Activated T-cell treated with anti-CD3 and anti-CD28 coated beads for 4 hours (primary cell): ENCODE measurements at places on chromosomes 11 and 22.

GRCh38 chr11:118343981-118344515, at the start of gene CD3G:
Gene CD3G (plus strand): TSS chr11:118344344. CDS start chr11:118344424, 80 bp downstream.
- peak; percentile 55 for DNase-seq

DNA sequence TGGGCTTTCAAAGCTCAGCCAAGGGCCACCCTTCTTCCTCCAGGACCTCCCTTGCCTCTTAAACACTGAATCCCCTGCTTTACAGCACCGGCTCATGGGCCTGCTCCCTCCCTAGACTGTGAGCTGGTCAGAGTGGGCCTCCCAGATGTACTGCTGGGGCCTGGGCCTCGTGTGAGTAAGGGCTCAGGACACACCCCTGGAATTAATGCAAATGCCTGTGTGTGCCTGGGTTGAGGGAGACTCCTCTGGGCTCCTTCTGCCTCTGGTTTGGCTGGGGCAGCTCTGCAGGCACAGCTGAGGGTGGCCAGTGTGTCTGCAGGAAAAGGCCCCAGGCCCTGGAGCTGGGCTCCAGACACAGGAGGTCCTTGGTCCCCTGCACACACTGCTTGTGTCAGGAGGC, 24.2 kb downstream of the ALX4 start:
- no peak for DNase-seq

- no peak for DNase-seq
These were observed 12.4 kb downstream of the SLC25A17 start for GRCh38 chr22:40806711-40807110.

DNA sequence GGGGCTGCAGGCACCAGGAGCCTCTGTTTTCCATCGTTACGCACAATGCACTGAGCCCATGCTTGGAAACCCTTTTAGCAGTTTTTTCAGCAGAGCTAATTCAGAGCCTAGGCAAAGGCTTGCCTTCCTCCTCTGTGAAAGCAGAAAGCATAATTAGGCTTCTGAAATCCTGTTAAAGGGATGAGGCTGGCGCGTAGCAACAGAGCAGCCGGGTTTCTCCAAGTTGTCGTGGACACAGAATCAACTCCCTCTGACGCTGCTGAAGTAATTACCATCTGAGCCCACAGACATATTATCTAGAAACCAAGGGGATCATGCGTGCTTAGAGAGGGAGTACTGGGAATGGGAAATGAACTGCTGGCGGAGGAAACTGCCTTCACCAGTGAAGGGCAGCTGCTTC, 85.4 kb downstream of the MYO18B start:
- DNase-seq: no peak

DNA sequence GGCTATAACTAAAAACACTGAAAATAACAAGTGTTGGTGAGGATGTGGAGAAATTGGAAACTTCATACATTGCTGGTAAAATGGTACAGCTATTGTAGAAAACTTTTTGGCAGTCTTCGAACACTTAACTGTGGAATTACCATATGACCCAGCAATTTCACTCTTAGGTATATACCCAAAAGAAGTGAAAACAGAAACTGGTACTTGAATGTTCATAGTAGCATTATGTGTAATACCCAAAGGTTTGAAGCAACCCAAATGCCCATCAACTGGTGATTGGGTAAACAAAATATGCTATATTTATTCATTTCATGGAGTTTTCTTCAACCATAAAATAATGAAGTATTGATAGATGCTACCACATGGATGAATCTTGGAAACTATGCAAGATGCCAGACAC, 40.8 kb upstream of the FTH1 start:
- no peak for DNase-seq

DNA sequence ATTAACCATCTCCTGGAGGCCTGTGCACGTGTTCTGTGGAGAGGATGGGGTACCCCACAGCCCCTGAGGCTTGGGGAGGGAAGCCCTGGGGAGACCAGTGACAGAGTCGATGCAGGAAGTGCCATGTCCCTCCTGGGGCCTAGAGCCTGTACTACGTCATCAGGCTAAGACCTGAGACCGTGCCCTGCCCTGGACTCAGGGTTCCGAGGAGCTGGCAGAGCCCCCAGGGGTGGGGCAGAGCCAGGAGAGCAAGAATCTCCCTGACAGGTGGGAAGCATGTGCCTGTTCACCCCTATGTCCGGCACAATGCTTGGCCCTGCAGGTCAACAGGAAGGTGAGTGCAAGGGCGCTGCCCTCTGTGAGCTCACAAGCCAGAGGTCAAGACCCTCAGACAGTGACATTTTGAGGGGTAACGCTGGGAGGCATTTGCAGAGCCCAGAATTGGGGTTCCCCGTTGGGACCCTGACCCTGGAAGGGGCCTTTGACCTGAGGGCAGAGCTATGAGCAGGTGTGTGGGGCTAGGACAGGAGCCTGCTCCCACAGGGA, 781.6 kb downstream of the BRD1 start:
- no peak for DNase-seq

GRCh38 chr22:36162127-36163034, 1.8 kb upstream of the APOL3 start:
- no peak for DNase-seq

GRCh38 chr11:75245356-75246005, 4.9 kb downstream of the TPBGL start:
- DNase-seq: no peak

- peak; percentile 22 for DNase-seq
These were observed 583 bp downstream of the APLP2 start for GRCh38 chr11:130070109-130070845.

- DNase-seq: no peak
These were observed 8.7 kb downstream of the EHD1 start for GRCh38 chr11:64869571-64870175.

- DNase-seq: no peak
These were observed 3.4 kb downstream of the CAPN1 start for GRCh38 chr11:65185171-65185570.

DNA sequence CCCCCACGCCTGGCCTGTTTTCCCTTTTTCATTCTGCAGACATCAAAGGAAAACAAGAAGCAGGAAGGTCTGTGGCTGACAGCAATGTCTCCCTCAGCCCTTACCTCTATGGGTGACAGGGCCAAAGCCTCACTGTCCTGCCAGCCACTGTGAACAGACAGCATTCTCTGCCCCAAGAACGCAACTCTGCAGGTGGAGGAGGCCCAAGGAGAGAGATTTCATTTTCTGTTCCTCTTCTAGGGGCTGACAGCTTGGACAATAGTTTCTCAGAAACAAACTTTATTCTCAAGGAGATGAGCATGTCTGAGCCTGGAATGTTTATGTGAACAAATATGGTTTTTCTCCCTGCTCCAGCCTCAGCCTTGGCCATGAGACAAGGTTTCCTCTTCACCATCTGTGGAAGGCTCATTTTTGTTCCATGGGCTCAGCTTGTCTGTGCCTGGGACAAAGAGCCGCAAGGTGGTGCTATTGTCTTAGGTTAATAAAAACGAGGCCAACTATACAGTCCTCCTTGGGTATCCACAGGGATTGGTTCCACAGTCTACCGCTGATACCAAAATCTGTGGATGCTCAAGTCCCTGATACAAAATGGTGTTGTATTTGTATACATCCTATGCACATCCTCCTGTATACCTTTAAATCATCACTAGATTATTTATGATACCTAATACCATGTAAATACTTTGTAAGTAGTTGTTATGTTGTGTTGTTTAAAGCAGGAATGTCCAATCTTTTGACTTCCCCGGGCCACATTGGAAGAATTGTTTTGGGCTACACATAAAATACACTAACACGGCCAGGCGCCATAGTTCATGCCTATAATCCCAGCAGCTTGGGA, 5.8 kb downstream of the PIWIL3 start:
- peak; percentile 40 for DNase-seq

DNA sequence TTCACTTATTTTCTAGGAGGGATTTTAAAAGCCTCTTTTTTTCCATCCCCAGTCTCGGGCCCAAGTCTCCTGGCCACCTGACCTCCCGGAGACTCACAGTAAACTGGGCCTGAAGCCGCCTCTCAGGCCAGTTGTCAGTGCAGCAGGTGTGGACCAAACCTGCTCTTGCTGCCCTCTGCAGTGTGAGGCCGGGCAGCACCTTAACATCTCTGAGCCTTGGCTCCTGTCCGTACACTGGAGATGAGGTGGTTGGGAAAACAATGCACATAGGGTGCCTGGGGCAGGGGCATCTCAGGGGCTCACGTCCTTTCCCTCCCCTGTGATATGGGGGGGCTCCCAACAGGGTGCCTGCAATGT, 45.1 kb downstream of the PHF21B start:
- DNase-seq: no peak

DNA sequence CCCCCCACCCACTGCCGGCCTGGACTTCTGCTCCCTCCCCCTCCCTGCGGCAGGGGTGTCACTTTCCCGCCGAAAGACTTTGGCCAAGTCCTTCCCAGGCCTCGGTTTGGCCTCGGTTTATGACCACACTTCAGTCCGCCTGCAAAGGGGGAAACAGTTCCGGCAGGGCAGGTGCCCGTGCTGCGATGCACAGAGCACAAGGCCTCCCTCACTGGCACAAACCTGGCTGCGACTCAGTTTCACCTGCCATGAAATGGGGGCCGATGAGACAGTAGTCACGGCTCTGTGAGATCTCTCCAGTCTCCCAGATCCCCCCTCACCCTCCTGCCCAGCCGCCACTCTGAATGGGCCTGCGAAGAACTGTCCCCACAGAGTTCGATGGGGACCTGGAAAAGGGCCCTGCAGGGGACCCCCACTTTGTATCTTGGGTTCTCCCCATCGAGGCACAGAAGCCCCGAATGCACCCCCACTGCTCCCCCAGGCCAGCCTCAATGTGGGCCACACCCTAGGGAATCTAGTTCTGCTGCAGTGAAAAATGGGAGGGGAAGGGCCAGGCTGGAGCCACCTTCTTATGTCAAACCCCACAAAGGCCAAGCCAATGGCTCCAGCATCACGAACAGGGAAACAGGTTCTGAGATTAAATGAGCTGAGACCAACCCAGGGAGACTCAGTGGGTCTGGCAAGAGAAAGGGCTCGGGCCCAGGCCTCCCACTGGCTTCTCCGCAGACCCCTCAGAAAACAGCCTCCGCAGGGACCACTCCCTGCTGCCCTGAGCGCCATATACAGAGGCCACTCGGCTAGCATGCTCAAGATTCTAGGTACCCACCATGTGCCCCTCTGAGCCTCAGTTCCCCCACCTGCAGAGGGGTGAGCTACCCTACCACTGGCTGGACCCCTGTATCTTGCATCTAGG, 29.0 kb downstream of the ARVCF start:
- no peak for DNase-seq

DNA sequence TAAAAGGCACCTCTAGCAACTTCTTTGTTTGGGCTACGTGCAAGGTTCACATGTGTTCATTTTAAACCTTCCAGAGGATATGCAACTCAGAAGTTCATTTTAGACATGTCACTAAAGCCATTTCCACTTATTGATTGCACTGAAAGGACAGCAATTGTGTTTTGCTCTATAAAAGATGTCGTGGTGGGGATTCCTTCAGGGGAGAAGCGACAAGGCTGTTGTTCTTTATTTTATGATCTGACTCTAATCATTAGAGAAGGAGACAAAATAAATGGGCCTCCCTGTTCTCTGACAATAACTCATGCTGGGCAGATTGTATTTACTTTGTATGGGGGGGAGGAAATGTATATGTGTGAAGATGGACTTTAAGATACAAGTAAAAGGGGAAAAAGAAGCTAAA, 370.1 kb upstream of the ARHGAP42 start:
- DNase-seq: no peak

DNA sequence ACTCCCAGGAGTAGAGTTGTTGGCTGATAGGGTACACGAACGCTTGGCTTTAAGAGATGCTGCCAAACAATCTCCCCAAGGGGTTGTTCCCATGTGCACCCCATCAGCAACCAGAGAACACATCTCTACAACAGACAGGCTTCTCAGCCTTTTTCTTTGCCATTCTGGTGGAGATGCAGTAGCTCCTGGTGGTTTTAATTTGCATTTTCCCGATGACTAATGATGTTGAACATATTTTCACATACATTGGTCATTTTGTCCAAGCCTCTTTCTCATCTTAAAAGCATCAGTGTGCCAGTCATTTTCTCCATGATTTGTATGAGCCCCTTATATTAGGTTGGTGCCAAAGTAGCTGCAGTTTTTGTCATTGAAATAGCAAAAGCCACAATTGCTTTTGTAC, 21.8 kb downstream of the DHCR7 start:
- no peak for DNase-seq

- DNase-seq: no peak
These were observed 11.7 kb upstream of the SOX10 start for GRCh38 chr22:37996079-37996478.

DNA sequence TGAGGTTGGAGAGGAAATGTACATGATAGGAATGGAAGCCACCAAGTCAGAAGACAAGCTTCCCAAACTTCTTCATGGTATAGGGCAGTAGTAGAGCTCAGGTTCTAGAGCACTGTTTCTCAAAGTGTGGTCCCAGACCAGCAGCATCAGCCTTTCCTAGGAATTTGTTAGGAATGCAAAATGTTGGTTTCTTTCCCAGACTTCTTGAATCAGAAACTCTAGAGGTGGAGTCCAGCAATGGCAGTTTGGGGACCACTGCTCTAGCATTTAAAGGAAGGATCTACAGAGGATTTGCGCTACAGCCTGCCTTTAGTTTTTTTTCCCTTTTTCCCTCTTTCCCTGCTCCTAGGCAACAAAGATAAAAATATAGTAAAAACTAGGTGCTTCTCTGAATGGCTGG, 17.0 kb upstream of the MMP12 start:
- DNase-seq: no peak

GRCh38 chr11:120196826-120197225, 14.0 kb upstream of the OAF start:
- no peak for DNase-seq

GRCh38 chr11:69823641-69824265, 4.5 kb upstream of the FGF3 start:
- DNase-seq: no peak

- peak; percentile 31 for DNase-seq
These were observed 3.1 kb upstream of the ADORA2A start for GRCh38 chr22:24424001-24424900.

DNA sequence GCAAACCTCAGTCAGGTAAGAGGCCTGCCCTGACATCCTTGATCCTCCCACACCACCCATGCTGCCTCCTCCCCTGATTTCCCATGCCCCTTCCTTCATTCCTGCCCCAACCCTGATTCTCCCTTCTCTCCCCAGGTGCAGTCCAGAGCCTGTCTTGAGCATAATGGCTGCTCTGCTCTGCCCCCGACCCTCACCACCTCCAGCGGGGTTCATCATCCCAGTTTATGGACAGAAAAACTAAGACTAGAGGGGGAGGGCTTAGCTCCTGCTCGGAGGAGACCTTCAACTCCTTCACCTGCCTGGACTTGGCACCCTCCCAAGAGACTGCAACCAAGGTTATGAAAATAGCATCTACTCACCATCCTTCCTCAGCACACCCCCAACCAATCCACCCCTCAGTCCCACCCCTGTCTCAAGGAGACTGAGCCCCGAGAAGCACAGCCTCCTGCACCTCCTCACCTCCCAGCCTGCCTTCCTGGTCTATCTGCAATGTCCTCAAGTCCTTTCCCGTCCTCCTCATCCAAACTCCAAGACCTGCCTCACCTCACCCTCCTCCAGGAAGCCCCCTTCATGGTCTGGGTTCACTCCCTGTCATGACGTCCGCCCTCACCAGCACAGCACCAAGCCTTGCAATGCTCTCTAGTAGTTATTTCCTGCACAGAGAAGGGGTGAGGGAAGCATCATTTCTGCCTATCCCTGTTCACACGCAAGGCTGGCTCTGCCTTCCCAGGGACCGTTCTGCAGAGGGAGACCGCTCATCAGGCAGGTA, 103.1 kb downstream of the PDE2A start:
- DNase-seq: no peak
